ENCODE measurements at places on chromosomes 1 and 21. TPM values are rescaled to one million over a fixed set of nuclear protein-coding genes. Genes with fewer than 3 reads are reported as not detected.

SFN gene
- total RNA-seq: 0.18 TPM

FAM78B gene
- 0.28 TPM for total RNA-seq

SPATA21 gene
- not detected for total RNA-seq

OR2C3 gene
- not detected for total RNA-seq

CYP4X1 gene
- total RNA-seq: not detected

ELK4 gene
- total RNA-seq: 11.3 TPM

BRINP3 gene
- under 0.01 TPM for total RNA-seq

FOXJ3 gene
- total RNA-seq: 30.5 TPM

LRIG2 gene
- total RNA-seq: 10.6 TPM

Measured in IMR-90 (cell line).